ENCODE measurements at places on chromosomes 1 and 21.

- no peak for DNase-seq
Observed at GRCh38 chr1:212520299-212520698, 87.6 kb downstream of the NENF start.

- no peak for DNase-seq
Observed at GRCh38 chr1:230301822-230302221, 124.3 kb downstream of the PGBD5 start.

DNA sequence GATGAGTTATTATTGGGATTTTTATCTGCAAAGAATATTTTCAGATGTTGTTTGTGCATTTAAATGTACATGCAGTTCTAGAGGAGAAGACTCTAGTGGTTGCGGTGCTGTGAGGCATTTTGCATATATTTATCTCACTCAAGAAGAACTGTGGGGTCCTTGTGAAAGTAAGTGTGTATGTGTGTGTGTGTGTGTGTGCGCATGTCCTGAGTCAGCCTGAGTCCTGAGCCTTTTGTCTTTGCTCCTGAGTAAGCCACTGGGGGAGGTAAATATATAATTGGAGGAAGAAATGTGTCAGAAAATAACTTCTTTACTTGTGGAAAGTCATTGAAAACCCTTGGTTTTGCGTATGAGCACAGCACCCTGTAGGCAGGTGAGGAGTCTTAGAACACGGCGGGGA, 55.6 kb upstream of the CD34 start:
- no peak for DNase-seq

GRCh38 chr1:207076181-207076955, 12.3 kb upstream of the C4BPB start:
- no peak for DNase-seq

DNA sequence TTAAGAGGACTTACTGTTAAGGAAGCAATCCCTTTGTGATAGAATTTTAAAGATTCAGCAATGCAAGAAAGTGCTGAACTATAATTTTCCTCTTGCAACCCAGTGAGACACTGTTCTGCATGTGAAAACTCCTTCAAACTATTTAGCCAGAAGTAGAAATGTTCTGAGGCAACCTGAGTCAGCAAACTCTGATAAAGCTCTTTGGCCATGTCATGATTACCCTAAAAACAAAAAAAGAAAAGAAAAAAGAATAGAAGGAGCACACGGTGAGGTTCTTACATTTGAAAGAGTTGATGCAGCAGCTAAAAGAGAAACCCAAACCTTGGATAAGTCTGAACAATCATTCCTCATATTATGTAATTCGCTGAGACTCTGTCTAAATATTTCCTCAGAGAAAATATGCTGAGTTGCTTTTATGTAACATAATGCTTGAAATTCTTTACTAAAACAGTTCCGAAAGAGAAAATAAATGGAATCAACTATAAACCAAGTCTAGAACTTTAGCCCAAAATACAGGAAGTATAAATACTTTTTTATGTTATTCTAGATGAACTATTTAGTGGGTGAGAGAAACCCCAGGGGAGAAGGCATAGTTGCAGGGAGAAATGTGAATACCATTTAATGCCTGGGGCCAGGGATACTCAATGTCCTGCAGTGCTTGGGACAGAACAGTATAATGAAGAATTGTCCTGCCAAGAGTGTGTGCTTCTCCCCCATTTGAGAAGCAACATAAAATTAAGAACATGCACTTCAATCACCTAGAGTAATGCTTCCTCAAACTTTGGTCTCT, 60.0 kb downstream of the INTS7 start:
- DNase-seq: no peak

DNA sequence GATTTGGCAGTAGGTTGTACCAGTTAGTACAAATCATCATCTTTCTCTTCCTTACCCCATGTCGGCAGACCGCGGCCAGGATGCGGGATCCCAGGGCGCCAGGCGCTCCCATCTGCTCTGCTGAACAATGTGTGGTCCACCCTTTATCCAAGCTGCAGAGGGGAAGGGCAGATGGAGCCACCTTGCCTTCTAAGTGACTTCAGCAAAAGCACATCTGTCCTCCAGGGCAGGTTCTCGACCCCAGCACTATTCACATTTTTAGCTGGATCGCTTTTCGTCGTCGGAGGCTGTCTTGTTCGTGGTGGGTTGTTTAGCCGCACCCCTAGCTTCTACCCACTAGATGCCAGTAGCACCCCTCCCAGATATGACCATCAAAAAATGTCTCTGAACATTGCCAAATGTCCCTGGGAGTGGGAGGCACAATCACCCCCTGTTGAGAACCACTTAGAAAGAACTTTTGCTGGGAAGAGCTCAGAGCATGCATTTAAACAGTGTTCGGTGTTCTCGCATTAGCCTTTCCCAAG, 58.1 kb upstream of the SIM2 start:
- no peak for DNase-seq

DNA sequence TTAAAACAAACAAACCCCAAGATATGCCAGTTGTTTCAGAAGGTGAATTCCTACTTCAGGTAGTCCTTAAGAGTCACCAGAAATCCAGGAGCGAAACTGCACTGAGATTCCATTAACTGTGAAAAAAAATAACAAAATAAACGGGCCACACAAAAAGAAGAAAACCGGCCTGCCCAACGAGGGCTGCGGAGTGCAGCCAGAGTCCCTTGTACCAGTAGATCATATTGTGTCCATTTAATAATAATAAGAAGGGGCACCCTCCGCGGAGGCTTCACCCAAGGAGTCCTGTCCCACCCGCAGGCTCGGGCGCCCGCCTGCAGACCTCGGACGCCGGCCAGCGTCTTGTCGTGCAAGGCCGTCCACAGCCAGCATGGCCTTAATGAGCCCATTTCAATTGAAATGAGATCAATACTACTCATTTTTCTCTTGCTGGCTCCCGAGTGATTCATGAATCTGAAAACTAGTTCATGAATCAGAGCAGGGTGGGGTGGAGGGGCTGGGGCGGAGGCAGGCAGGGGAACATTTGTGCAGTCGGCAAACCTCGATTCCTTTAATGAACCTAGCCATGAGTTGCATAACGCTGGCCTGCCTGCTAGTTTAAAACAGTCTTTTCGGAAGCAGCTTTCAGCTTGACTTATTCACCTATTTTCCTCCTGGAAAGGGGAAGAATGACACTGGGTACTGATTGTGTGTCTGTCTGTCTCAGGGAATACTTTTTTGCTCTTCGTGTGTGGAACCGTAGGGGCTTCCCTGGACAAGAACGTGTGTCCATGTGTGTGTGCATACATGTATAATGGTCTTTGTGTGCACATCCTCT, 113.1 kb upstream of the IRF2BP2 start:
- peak; percentile 69 for DNase-seq

- no peak for DNase-seq
Observed at GRCh38 chr1:48746906-48747305, 29.8 kb downstream of the BEND5 start.

- no peak for DNase-seq
Observed at GRCh38 chr1:92585831-92586230, 99.1 kb upstream of the GFI1 start.

GRCh38 chr1:117146575-117147340, 25.2 kb upstream of the TRIM45 start:
- DNase-seq: no peak

DNA sequence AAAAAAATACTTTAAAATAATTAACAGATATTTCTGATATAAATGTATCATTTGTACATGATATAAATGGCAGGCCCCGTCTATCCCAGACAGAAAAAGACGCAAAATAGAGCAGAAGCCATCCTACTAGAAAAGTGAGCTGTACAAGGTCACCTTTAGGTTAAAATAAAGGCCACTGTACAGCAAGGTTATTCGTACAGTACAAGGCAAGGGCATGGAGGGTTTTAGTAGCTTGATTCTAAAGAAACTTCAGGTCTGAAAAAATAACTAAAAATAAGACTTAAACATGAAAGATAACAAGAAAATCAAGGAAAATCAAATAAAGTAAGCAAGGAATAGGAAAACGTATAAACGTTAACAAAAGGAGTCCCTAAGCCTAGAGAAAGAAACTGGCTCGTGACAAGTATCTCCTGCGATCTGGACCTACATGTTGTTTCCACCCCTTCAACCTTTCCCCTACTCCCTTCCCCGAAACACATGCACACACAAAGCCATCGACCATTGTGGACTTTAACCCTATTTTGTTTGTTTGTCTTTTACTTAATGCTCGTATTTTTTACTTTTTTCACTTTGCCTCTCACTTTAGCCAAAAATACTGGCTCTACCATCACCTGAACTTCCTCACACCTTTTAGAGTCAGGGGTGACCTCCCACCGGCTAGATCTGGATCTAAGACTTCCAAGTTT, 26.5 kb upstream of the SLC30A10 start:
- no peak for DNase-seq

DNA sequence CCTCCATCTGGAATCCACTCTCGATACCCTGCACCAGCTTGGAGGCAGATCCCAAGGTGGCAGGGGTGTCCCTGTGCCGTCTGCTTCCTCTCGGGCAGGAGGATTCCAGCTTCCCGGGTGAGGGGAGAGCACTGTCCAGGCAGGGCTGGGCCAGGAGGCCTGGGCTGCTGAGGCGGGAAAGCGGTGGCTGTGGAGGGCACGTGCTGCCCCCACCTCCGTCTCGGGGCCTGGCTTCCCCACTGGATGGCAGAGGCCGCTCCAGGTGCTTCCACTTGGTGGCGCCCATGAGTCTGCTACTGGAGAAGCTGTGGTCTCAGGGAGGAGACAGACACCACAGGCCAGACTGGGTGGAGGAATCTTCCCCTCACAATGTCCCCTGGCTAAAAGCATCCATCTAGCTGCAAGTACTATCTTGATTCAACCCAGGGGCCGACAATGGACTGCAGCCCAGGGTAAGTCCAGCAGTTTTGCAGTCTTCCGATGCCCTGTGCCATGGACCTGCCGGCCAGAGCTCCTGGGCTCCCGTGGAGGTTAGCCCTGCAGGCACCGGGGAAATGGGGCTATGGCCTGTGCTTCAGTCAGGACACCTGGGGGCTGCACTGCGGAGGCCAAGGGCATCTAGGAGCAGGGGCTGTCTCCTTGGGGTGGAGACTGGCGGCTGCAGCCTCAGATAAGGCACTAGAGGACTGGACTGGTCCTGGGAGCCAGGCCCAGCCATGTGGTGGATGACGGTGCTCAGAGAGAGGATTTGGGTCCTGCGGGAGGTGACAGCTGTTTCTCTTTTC, 41.3 kb upstream of the EIF4G3 start:
- DNase-seq: peak; percentile 59

GRCh38 chr1:239803781-239804180, 287.9 kb upstream of the FMN2 start:
- no peak for DNase-seq

DNA sequence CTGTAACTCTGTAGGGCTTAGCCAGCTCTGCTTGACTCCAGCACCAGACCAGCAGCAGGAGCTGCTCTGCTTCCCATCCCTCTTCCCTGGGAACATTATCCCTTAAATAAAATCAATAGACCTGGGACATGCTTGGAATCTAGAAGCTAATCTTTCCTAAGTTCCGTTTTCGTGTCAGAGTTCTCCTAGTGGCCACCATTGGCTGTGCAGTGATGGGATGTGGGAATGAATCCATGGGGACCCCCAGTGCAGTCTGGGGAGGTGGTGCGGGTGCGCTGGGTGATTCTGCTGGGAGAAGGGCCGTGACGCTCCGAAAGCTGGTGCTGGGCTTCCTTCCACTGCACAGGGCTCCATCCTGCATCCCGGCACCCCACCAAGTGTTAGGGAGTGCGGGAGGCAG, 202.7 kb downstream of the CAMTA1 start:
- no peak for DNase-seq

DNA sequence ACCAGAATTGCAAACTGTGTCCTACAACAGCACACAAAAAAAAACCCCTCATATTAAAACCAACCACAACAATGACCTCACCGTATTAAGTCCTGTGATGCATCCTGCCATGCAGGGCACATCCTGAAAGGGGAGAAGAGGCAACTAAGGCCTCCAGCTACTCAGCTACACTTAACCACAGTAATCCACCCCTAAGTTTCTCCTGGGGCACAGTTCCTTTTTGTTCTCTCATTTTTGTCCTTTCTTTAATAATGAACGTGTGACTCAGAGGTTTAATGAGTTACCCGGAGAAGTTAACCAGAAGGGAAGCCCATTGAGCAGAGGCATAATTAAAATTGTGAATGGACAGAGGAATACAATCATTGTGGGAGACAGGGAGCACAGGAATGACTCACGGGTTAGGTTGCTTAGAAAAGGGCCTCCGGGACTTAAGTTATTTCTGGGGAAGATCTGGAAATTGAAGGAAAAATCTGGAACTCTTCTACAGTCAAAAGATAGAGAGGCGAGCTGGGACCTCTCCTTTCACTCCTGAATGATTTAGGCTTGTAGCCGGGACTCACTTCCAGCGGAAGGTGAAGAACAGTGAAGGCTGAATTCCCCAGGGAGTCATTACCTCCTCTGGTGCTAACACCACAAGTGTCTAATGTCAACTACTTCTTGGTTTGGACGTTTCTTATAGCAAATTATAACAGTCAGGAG, 36.9 kb upstream of the HIVEP3 start:
- DNase-seq: peak; percentile 7

DNA sequence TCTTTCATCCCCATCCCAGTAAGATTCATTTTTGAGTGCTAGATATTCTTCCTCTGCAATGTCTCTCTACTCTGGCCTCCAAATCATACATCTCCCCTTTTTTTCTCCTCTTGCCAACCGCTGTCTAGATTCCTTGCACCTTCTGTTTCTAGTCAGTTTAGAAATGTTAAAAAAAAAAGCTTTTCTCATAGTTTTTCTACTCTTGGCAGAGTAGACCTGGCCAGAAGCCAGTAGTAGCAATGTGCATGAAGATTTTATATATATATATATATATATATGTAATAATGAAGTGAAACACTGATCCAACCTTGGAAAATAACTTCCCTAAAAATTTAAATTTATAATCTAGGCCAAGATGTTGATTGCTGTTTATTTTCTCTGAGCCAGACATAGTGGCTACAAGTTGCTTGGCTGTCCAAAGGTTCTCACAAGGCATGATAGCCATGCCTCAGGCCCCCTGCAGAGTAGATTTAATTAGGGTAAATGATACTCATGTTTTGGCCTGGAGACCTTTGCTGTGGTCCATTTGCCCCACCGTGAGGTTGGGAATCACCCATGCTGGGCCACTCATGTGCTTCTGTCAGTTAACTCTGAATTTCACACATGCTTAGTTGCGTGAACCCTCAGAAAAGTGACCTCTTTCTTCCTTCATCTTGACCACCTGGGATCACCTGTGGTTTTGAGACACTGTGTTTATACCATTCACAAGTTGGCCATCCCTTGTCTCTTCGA, 103.4 kb upstream of the KCNE2 start:
- DNase-seq: no peak

- DNase-seq: no peak
Observed at GRCh38 chr1:104953555-104953954, 1203.9 kb downstream of the AMY1C start.
